ENCODE measurements at places on chromosomes 12 and 14.

GRCh38 chr12:118332511-118332910, 40.2 kb downstream of the TAOK3 start:
- DNase-seq: no peak

DNA sequence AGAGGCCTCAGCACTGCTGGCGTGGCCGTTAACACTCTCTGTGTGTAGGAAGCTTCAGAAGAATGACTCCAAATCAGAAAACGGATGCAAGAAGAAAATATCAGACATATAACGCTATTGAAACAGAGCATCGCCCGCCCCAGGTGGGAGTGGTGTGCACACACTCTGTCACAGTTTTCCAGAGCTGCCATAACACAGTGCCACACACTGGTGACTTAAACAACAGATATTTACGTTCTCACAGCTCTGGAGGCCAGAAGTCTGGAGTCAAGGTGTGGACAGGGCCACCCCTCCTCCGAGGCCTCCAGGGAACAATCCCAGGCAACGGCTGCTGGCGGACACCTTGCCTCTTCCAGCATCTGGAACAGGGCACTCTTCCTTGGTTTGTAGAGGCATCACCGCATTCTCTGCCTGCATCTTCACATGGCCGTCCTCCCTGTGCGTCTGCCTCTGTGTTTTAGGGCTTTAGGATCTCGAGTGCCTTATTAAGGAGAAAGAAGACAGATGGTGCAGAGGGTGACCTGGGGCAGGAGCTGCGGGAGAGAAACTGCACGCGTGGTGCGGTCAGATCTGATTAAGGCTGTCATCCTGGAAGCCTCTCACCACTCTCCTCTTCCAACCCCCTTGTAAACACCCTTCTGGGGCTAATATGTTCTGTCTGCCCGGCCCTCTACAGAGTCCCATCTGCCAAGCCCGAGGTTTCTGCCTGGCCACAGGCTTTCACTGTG, 141.0 kb downstream of the SLC15A4 start:
- DNase-seq: no peak

DNA sequence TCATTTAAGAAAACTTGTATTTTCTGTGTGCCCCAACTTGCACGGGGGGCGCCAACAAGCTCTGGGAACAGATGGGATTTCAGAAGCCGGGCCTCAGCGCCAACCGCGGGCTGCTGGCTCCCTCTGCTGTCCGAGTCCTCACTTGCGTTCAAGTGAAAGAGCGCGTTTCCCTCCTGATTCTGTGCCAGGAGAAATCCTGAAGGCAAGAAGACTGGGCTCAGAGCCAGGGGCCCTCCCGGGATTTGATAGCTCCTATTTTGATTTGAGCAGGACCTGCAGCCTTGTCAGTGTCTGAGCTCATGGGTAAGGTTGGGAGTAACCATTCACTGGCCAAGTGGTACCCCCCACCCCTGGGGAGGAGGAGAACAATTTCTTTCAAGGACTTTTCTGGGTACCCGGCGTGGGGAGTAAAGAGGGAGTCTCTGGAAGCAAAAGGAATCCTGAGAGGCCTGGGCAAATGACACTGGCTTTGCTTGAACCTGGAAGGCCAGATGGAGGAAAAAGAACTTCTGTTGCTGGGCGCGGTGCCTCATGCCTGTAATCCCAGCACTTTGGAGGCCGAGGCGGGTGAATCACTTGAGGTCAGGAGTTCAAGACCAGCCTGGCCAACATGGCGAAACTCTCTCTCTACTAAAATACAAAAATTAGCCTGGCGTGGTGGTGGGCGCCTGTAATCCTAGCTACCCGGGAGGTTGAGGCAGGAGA, 179.0 kb upstream of the RGS6 start:
- DNase-seq: peak; percentile 40

DNA sequence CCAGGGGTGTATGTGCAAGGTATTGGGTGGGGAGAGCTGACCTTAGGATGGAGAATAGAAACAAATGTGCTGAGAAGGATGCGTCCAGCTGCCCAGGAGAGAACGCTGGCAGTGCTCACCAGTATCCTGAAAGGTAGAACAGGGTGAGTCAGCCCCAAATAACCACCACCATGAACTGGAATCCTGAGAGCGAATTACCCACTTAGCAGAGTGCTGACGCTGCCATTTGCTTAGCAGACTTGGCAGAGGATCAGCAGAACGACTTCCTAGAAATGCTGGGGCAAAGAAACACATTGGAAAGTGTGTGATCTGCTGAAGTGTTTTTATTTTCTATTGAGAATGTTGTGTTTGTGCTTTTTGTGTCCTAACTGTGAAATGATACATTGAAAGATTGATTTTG, 213.6 kb downstream of the ADGRD1 start:
- DNase-seq: no peak

DNA sequence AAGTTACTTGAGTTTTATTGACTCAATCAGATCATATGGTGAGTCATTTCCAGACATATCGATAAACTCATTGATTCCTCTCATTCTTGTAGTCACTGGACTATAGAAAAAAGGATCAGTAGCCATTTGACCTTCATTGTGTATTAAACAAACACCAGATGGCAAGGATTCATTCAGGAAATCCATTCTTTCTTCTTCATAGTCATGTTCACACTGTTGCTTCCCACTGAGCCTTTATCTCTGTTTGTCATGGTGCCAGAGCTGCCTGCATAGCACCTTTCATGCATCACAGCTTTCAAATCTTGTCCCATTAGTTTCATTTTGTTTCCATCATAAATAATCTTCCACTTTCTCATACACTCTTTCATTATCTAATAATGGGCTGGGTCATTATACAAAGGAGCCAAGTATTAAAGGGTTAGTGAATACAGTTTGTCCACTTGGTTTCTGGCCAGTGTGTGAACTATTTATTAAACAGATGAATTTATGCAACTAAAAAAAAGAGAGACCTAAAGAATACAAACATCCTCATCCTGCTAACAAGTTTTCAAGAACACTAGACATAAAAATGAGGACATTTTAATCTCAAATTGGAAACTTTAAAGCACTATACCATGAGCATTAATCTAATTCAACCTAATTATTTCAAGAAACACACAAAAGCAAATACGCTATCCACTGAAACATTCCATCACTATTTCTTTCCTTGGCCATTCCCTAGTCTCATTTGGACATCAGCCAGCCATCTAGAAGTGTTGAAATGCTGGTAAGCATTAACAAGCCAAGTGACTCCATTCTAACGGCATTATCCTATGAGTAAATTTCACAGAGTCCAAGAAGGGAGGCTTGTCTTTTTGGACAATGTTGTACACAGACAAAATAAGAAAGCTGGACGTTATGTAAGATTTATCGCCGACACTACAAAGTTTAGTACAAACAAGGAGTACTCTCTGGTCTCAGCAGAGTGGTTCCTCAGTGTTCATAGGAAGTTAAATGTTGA, 476.5 kb downstream of the FOXG1 start:
- no peak for DNase-seq

- DNase-seq: no peak
Observed at GRCh38 chr14:62604524-62604923, 440.7 kb downstream of the KCNH5 start.

GRCh38 chr14:79833781-79834180, 377.5 kb downstream of the DIO2 start:
- DNase-seq: no peak

DNA sequence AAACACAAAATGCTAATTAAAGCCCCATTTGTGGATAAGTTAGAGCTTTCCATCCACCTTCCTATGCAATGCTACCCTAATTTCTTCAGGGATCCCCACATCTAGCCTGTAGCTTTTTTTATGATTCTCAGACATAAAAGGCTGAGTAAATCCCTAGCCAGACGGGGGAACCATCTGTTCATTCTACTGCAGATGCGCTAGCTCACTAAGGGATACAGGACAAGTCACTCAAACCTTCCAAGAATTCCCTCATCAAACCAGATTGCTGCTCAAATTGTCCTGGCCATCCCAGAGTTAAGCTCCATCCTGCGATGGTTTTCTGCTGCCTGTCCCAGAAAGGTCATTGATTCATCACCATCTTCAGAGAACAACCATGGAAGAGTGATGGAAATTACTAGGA, 56.7 kb downstream of the MYRFL start:
- no peak for DNase-seq

- no peak for DNase-seq
Observed at GRCh38 chr12:66119870-66120241, 10.7 kb downstream of the LLPH start.

- no peak for DNase-seq
Observed at GRCh38 chr12:29163146-29163545, 14.1 kb downstream of the FAR2 start.

DNA sequence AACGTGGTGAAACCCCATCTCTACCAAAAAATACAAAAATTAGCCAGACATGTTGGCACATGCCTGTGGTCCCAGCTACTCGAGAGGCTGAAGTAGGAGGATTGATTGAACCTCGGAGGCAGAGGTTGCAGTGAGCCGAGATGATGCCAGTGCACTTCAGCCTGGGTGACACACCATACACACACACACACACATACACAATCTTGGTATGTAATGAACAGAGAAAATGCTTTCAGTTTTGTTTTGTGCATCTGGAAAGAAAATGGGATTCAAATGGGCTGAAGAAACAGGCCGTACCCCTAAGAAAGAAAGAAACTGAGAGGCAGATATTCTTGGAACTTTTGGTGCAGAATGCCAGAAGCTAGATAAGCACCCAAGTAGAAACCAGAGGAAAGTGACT, 107.2 kb downstream of the PDE3A start:
- no peak for DNase-seq

DNA sequence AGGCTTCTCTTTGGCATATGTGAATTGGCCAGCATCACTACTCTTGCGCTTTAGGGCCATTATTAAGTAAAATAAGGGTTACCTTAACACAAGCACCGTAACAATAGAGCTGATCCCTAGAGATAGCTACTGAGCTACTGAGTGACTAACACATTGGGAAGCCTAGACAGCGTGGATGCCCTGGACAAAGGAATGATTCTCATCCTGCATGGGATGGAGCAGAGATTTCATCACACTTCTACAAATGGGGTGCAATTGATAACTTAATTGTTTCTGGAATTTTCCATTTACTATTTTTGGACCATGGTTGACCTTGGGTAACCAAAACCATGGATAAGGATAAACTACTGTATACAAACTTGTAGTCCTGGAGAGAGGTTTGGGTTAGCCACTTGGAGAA, 57.1 kb downstream of the FBXO34 start:
- no peak for DNase-seq

GRCh38 chr12:16789204-16789790, 183.3 kb upstream of the LMO3 start:
- DNase-seq: no peak

- no peak for DNase-seq
Observed at GRCh38 chr12:13227191-13227590, 30.7 kb downstream of the EMP1 start.

DNA sequence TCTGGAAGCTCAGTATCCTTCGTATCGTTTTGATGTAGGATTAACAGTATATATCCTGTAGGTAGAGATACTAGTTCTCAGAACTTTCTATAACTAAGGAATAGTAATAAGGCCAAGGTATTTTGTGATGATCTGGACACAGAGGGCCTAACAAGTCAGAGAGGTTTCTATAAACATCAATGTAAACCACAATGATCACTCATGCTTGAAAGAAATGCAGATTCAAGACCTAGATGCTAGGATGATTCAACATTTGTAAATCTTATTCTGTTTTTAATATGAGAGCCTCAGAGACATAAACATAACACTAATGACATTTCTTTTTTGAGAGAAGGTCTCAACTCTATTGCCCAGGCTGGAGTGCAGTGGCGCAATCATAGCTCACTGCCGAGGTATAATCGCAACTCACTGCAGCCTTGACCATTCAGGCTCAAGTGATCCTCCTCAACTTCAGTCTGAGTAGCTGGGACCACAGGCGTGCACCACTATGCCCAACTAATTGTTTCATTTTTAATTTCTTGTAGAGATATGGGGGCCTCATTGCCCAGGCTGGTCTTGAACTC, 16.2 kb downstream of the SUPT16H start:
- DNase-seq: no peak

DNA sequence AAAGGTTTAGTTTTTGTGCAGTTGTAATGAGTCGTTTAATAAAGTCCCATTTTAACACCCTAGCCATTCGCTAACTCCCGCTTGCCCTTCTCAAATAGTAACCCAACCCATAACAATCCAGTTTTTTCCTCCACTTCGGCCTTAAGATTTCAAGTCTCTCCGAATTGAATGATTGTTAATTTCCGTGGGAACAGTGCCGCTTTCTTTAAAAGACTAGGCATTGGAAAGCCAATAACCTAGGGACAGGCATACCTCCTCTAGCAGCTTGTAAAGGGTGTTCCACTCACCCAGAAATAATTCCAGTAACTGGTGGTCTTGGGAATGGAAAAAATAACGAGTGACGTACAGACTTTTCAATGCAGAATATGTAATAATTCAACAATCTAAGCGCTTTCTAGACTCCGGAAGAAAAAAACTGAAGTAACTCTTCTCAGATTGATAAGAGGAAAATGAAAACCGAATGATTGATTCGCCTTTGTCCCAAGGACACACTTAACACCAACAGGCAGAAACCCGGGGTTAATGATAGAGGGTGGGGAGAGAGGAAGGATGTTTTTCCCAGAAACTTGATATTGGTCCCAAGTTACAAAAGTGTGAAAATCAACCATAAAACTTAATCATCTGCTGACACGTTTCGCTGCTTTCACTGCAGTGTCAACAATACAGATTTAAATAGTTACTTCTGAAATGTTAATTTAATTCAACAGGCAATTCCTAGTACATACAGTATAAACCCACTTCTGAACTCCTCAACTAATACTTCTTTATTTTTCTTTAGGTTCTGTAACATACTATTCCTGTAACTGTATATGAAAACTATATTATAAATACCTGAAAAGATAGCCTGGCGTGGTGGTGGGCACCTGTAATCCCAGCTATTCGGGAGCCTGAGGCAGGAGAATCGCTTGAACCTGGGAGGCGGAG, 1.0 kb upstream of the SINHCAF start:
- no peak for DNase-seq

- DNase-seq: no peak
Observed at GRCh38 chr12:121827351-121828099, 23.7 kb downstream of the SETD1B start.

- DNase-seq: no peak
Observed at GRCh38 chr12:91188778-91189177, 6.2 kb upstream of the DCN start.

DNA sequence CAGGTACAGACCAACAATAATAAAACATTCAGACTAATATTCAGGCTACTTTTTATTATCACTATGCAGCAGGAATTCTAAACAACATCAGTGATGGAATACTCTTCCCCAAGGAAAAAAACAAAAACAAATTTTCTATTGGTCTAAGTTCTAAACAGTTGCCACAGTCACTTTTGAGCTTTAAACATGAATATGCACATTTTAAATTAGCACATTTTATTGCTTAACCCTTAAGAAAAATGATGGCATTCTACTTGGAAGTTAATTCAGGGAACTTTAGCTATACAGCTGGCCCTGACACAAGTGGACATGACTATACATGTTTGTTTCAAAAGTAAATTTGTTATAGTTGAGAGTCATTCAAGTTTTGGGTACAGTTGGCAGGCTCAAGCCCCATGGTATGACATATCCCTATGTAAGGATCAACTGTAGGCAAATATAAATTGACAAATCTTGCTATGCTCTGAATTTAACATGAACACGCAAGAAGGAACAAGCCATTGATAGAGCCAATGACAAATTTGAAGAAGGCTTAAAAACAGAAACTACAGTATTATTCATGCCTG, 224.3 kb upstream of the AMIGO2 start:
- no peak for DNase-seq

GRCh38 chr12:130870442-130871285, 1.2 kb upstream of the RAN start:
- no peak for DNase-seq

- DNase-seq: no peak
Observed at GRCh38 chr12:120909633-120910298, 5.6 kb upstream of the SPPL3 start.

- DNase-seq: no peak
Observed at GRCh38 chr12:28954333-28954732, 194.7 kb upstream of the FAR2 start.
